Lower lobe of right lung (tissue), 2 donors: ENCODE measurements at places on chromosomes 12 and 14. TPM values are rescaled to one million over a fixed set of nuclear protein-coding genes. Genes with fewer than 3 reads are reported as not detected.

Gene CD69
- 11.4 TPM for total RNA-seq

GRCh38 chr14:83556065-83556464 is 1973.9 kb upstream of the FLRT2 start:
- DNase-seq, result no peak
- no peak overlapping the region for H3K4me3 ChIP-seq
- H3K4me1 ChIP-seq, result no peaks in the 10 kb centered on the region

GRCh38 chr14:33740531-33740930 is 210.3 kb downstream of the EGLN3 start:
- H3K27me3 ChIP-seq, result no peaks in the 10 kb centered on the region
- H3K4me3 ChIP-seq, result no peak overlapping the region
- H3K4me1 ChIP-seq, result no peaks in the 10 kb centered on the region
- H3K36me3 ChIP-seq, result no peaks in the 10 kb centered on the region
- no peak for DNase-seq

DNA sequence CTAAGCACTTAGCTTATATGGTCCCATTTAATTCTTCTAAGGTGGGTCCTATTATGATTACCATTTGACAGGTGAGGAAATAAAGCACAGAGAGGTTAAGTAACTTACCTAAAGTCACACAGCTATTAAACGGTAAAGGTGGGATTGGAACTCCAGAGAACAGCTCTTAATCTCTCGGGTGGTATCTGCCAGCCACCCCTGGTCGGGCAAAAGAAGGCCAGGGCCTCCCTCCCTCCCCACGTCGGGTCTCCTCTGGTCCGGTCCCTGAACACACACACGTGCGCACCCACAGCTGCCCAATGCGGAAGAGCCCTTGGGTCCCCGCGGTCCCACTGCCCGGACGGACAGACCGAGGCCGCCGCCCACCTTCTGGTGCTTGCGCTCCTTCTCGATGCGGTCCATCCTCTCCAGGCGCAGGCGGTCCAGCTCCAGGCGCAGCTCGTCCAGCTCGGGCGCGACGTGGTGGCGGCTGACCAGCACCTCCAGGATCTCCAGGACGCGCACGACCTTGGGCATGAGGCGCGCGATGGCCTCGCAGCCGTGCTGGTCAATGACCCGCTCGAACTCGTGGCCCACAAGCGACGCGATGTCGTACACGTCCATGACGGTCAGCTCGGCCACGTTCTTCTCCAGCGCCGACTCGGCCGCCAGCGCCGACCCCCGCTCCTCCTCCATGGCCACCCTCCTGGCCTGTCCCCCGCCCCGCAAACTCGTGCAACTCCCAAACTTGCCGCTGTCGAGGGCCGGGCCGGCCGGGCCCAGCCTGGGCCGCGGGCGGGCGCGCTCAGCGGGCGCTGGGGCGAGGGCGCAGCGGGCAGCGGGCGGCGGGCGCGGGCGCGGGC is 490 bp downstream of the RILPL1 start:
- H3K4me1 ChIP-seq, result peaks cover 36% of the 10 kb centered on the region
- H3K4me3 ChIP-seq, result peak overlapping the region; percentile 82
- H3K27ac ChIP-seq, result peak overlapping the region; percentile 74
- peak; percentile 70 for DNase-seq

- no peak overlapping the region for H3K4me3 ChIP-seq
- DNase-seq, result no peak
- no peaks in the 10 kb centered on the region for H3K27me3 ChIP-seq
- H3K4me1 ChIP-seq, result peaks cover 19% of the 10 kb centered on the region
Observed at GRCh38 chr12:75932241-75932640, 99.3 kb downstream of the PHLDA1 start.

GRCh38 chr12:7160183-7160582 is 29.3 kb upstream of the PEX5 start:
- peaks cover 5% of the 10 kb centered on the region for H3K27me3 ChIP-seq
- H3K4me3 ChIP-seq, result no peak overlapping the region
- H3K27ac ChIP-seq, result no peak overlapping the region
- H3K4me1 ChIP-seq, result peaks cover 13% of the 10 kb centered on the region

Gene TCTN2
- total RNA-seq, result 14.5 TPM

DNA sequence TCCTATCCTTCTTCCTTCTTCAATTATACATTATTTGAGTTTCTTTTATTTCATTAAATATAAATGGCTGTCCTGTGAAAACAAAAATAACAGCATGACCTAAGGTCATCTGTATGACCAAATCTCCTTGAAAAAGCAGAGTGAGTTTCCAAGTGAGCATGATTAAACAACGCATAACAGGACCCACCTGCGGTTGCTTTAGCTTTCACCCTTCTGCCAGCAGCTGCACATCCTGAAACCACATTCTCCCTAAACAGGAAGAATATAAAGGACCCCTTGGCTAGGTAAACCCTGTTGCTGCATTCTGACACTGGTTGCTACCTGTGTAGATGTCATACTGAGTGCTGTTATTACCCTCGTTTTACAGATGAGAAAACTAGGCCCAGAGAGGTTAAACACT is 42.8 kb upstream of the CPM start:
- no peak overlapping the region for H3K4me3 ChIP-seq
- no peak for DNase-seq
- no peaks in the 10 kb centered on the region for H3K27me3 ChIP-seq
- H3K4me1 ChIP-seq, result peaks cover 28% of the 10 kb centered on the region
- H3K36me3 ChIP-seq, result no peaks in the 10 kb centered on the region

Gene ATP5MC2
- total RNA-seq, result 264 TPM

- no peaks in the 10 kb centered on the region for H3K36me3 ChIP-seq
- no peak overlapping the region for H3K4me3 ChIP-seq
- no peaks in the 10 kb centered on the region for H3K4me1 ChIP-seq
- no peak overlapping the region for H3K27ac ChIP-seq
Observed at GRCh38 chr14:101508196-101508947, 52.9 kb upstream of the DIO3 start.

- peaks cover 66% of the 10 kb centered on the region for H3K36me3 ChIP-seq
- H3K4me1 ChIP-seq, result no peaks in the 10 kb centered on the region
- no peak for DNase-seq
- no peaks in the 10 kb centered on the region for H3K27me3 ChIP-seq
Observed at GRCh38 chr12:122282061-122282460, 15.8 kb upstream of the VPS33A start.

DNA sequence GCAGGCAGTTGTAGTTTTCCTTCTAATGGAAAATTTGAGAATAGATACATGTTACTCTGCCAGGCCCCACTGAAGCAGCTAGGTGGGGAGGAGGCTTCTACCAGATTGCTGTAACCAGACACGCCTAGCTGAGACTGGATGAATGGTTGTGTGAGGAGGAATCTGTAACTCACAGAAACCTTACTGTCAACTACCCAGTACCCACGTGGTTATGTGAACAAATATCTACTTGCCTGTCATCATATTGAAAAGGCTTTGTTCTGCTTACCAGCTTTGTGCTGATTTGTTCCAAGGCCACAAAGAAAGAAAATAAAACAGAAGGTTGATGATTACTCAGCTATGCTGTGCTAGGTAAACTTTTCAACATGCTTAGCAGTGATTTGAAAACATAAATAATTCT is 167.2 kb downstream of the CAPZA3 start:
- no peaks in the 10 kb centered on the region for H3K4me1 ChIP-seq
- H3K27ac ChIP-seq, result no peak overlapping the region
- H3K4me3 ChIP-seq, result no peak overlapping the region
- no peaks in the 10 kb centered on the region for H3K36me3 ChIP-seq
- no peak for DNase-seq

Gene SDS
- 1.1 TPM for total RNA-seq

GRCh38 chr12:52722680-52723079 is 19.4 kb upstream of the KRT77 start:
- H3K36me3 ChIP-seq, result no peaks in the 10 kb centered on the region
- H3K4me1 ChIP-seq, result no peaks in the 10 kb centered on the region
- H3K27ac ChIP-seq, result no peak overlapping the region
- no peak for DNase-seq
- no peak overlapping the region for H3K4me3 ChIP-seq
